Cortex of kidney (tissue), 1 donor: ENCODE measurements at places on chromosomes 4 and X.

DNA sequence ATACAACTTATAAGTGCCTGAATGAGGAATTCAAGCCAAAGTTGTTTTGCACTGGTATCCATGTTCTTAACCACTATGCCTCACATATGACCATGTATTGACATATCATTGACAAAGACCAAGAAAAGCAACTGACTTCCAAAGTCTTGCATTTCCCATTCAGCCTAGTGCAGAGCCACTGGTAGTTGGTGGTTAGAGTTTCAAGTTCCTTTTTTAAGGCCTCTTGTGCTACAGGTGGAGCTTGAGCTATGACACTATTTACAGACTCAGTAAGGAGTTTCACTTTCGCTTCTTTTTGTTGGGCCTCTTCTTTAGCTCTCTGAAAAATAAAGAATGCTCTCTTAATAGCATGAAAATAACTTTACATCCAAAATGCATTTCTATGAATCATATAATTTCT, 763.0 kb downstream of the DMD start:
- DNase-seq, result no peak

- DNase-seq, result no peak
Observed at GRCh38 chr4:3320361-3321023, 27.7 kb downstream of the RGS12 start.

DNA sequence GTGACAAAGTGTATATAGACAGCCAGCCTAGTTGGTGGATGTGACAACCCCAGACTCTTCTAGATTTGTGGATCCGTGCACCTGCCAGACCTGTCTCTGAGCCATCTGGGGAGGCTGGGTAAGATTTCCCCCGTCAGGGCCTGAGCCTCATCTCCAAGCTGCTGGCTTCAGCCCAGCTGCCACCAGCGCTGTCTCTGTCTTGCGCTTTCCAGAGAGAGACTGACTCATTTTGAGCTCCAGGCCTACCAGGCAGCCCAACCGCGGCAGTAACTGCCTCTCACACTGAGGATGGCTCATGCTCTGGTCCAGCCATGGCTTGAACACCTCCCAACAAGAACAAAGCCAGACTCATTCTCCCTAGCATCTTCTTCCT, 26.4 kb downstream of the NOP14 start:
- no peak for DNase-seq

- DNase-seq, result no peak
Observed at GRCh38 chr4:53586121-53586816, 5.0 kb downstream of the LNX1 start.

DNA sequence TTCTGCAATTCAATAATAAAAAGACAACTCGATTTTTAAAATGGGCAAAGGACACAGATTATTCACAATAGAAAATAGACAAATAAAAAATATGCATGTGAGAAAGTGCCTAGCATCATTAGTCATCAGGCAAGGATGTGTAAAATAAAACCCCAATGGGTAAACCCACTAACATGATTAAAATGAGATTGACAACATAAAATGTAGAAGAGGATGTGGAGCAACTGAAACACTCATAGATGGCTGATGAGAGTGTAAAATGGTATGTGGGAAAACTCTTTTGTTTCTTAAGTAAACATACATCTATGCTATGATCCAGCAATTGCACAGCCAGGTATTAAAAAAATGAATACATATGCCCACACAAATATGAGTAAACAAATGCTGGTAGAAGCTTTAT, 177.6 kb downstream of the IQCM start:
- no peak for DNase-seq

DNA sequence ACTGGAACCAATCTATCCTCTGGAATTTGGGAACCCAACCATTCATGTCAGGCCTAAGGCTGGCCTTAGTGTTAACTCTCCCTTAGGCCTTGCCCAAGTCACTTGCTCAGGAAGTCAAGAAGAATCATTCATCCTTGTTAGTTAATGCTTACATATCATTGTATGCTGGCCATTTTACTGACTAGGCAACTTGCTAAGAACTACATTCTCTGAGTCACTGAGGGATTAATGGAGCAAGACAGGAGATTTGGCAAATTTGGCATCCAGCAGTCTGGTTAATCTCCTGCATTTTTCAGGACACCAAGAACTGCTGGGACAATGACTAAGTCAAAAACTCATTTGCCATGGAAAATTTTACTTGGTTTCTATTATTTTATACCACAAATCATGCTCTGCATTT, 115.8 kb upstream of the DDIT4L start:
- no peak for DNase-seq

GRCh38 chrX:121336831-121337421, 289.5 kb downstream of the GLUD2 start:
- no peak for DNase-seq

DNA sequence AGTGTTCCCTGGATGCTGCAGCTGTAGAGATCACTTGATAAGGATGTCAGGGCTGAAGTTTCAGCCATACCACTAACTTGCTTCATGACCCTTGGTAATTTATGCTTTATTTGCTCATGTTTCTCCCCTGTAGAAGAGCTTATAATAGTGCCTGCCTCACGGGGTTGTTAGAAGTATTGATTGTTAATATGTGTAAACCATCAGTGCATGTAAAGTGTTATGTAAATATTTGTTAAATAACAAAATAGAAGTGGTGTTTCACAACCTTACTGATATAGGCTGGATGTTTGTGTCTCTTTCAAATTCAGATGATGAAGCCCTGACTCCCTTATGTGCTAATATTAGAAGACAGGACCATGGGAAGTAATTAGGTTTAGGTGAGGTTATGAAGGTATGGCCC, 1.5 kb upstream of the CXCL2 start:
- DNase-seq, result no peak

GRCh38 chrX:153647461-153648357, 706 bp downstream of the DUSP9 start:
- no peak for DNase-seq

DNA sequence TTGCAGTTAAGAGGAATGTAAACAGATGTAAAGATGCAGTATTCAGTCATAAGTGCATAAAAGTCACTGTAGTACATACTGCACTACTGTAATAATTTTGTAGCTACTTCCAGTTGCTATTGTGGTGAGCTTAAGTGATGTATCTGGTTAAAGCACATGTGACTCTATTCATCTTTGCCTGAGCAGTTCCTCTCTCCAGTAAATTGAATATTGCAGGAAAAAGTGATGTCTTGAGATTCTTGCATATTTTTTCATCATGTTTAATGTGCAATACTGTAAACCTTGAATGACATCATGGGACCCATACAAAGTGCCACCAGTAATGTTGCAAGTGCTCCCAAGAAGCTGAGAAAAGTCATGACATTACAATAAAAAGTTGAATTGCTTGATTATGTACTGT, 9.6 kb downstream of the UBA6 start:
- no peak for DNase-seq

DNA sequence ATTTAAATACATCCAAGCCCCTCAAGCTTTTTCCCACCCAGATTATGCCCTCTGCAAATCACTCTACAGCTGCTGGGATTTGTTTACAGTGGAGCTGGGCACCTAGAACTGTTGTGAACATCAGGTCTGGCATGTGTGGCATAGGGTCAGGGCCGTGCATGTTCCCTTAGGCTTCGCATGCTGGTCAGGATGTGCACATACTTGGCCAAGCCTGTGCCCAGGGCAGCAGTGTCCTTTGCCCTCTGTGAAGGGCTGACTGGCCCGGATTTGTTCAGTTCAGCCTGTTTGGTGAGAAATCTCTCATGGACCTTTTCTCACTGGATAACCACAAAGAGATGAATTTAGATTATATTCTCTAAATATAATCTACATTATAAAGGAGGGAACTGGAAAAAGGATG, 471.9 kb downstream of the TRIML1 start:
- no peak for DNase-seq

DNA sequence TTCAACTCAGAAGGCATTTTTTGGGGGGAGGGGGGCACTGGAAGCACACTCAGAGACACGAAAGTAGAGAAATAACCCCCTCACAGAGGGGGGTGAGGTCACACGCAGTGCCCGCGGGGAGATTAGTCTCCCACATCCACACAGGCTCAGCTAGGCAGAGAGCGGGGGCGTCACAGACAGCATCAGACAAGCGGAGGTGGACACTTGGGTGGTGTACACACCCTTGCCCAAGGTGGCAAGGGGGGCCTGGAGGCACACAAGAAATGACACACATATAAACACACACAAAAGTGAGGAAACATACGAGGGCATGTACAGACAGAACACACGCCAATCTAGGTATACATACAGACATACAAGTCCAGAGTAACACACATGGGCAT, 637 bp upstream of the SYN1 start:
- no peak for DNase-seq

DNA sequence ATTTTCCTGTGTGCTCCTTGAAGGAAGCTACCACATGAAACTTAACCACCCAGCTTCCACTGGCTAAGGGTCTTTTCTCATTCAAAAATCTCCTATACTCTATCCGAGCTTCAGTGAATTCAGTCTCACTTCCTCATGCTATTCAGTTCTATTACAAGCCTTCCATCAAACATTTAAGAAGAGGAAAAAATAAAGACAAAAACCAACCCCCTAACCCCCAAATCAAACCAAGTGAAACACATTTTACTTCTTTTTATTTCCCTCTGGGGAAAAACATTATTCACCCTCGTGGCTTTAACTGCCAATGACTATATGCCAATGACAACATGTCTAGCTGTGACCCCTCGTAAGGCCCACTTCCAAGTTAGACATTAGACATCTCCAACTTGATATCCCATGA, 16.2 kb upstream of the WDR19 start:
- DNase-seq, result no peak

- DNase-seq, result no peak
Observed at GRCh38 chrX:109848461-109849050, 115.5 kb upstream of the ACSL4 start.

DNA sequence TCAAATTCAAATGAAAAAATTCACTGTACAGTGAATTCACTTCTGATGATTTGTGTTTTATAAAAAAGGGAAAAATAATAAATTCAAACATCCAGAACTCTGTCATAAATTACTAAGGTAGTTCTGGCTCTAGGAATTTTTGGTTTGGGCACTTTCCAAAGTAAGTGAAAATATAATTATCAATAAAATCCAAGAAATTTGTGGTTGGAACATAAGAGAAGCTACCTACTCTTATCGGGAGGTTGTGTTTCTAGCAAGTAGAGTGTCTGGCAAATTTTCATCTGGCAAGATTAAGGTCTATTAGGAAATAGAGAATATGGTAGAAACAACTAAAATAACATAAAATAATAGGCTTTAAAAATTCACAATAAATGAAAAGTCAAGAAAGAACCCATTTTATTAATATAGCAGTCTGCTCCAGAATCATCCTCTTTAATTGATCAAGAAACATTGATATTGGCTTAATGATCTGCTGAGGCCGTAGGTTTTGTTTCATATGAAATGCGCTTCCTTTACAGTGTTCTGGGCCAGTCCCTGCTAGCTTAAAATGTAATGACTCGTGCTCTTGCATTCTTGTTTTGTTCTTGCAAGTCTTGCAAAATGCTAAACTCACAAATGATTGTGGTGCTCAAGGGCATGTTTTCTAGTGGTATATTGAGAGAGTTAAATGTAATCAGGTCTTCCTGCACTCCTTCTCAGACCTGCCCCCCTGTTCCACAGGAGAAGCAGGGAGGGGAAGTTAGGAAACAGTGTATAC, 331.4 kb downstream of the RAPGEF2 start:
- no peak for DNase-seq

DNA sequence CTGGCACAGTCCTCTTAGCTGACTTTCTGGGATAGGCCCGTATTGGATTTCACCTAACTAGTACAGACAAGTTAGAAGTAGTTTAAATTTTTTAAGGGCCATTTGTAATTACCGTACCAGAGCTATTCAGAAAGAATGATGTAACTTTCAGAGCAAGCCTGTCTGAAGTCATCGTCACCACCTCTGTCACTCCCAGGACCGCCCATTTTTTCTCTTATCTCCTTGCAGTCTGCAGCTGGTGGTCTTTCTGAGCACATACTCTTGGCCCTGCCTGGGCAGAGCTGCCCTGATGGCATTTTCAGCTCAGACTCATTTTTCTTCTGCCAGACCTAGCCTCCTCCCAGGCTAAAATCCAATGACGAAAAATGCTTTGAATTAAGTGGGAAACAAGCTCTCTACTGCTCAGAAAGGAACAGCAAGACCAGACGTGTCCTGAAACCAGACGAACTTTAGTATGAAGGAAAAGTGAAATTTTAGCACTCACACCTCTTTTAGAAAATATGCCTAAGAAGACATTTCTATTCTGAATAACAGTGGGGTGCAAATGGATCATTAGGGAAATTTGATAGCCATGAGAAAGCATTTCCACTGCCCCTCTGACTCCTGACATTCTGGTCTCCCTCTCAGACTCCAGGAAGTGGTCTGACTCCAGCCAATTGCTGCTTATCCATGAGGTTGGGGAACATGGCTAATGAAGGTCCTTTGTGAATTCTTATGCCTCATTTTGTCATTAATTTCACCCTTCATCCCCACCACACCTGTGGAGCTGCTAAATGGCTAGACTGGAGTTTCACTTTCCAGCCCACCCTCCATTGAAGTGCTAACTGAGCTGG, 162.4 kb upstream of the GYPA start:
- DNase-seq, result no peak

GRCh38 chr4:183248201-183248600, 71.9 kb downstream of the CLDN22 start:
- no peak for DNase-seq

DNA sequence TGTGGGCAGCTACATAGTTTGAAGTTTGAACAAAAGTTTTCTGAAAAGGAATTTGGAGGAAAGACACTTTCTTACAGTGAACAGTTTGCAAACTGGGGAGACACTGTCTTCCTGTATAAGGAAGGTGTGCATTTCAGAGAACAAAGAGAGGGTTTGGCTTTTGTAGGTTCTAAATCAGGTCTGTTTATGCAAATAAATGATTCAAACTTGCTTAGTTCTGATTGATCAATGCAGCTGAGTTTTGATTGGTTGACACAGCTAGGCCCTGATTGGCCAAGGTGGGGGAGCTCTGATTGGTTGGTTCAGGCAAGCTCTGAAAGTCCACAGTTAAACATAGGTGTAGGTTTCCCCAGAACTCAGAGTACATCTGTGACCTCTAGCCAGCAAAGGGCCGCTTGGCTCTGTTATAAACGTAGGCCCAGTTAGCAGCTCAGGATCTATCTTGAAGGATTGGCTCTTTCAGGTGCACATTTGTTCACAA, 63.0 kb upstream of the ENPP6 start:
- DNase-seq, result no peak

DNA sequence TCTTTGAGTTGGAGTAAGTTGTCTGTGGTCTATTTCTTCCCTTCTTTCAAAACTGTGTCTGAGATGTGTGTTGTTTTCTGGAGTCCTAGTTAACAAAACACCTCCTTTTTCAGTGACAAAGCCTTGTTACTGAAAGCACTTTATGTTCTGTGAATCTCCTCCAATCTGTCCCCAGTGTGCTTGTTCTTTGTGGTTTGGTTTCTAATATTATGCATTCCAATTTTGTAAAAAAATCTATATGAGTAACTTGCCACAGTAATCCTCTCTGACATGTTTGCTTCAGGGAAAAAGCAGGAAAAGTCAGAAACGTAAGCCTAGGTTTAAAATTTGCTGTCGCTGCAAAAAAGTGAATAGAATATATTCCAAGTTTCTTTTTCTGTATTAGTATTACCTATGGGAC, 12.4 kb downstream of the PRRG1 start:
- no peak for DNase-seq

GRCh38 chrX:20412871-20413486, 146.3 kb upstream of the RPS6KA3 start:
- no peak for DNase-seq
